CD4-positive, alpha-beta T cell treated with Interleukin-4 for 1 hour (primary cell): ENCODE measurements at places on chromosomes 11 and 22.

- DNase-seq, result no peak
Observed at GRCh38 chr11:129285402-129285786, 90.3 kb upstream of the BARX2 start.

DNA sequence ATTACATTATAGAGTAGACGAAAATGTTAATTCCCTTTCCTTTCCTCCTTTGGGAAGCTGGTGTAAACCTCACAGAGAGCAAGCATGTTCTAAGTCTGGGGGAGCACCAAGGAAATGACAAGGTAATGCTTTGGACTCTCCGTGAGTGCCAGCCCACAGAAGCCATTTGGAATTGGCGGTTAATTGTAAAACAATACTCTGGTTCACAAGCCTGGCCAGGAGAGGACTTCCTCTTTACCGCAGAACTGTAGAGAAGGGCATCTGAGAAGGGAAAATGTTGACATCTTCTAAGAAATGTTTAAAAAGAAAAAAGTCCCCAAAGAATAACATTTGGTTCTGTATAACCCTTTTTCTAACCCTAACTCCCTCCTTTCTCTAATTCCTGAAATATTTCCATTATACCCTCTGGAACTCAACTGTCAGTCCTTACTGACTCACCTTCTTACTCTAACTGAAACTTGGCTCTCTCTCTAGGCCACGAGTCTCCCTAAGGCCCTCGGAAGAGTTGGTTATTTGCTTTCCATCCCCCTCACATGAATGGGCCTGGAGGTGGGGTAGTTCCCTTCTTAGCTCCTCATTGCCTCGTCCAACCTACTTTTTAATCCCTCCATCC is 379.8 kb downstream of the SOX6 start:
- no peak for DNase-seq

- DNase-seq, result no peak
Observed at GRCh38 chr11:120996973-120997372, 26.9 kb upstream of the TBCEL start.

DNA sequence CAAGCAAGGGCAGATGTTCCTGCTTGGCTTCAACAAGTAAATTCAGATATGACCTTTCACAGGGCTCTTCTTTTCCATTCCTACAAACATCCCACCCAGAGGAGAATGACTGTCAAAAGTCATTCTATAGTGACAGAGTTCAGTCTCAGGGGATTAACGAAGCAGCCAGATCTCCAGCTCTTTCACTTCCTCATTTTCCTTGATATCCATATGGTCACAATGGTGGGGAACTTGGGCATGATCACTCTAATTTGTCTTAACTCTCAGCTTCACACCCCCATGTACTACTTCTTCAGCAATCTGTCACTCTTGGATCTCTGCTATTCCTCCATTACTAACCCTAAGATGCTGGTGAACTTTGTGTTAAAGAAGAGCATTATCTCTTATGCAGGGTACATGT is 15.0 kb upstream of the OR8B8 start:
- DNase-seq, result no peak

- DNase-seq, result peak; percentile 64
Observed at GRCh38 chr11:65780770-65781151, at the start of gene AP5B1. TSS of gene AP5B1 (minus strand) at chr11:65780976. CDS start at chr11:65780591, 385 bp downstream.

- no peak for DNase-seq
Observed at GRCh38 chr11:76783896-76784813, 999 bp downstream of the TSKU start.

DNA sequence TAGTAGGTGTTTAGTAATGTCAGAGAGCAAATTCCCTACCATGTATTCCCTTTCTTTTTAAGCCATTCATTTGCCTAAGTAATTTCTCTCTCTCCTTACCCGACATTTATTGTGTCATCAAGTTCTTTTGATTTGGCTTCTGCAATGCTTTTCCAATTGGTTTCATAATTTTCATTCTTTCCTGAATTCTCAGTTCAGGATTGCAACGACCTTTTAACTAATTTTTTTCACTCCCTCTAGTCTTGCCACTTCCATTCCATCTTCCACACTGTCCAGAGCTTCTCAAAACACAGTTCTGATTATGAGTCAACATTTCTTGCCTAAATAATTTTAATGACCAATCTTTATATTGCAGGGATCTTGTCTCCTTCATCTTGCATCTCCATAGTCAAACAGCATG is 41.2 kb upstream of the RAB30 start:
- DNase-seq, result no peak

- DNase-seq, result no peak
Observed at GRCh38 chr11:19959648-19960059, 200.6 kb downstream of the DBX1 start.
